GM23338 (cell line): ENCODE measurements at places on chromosomes 7 and 10.

DNA sequence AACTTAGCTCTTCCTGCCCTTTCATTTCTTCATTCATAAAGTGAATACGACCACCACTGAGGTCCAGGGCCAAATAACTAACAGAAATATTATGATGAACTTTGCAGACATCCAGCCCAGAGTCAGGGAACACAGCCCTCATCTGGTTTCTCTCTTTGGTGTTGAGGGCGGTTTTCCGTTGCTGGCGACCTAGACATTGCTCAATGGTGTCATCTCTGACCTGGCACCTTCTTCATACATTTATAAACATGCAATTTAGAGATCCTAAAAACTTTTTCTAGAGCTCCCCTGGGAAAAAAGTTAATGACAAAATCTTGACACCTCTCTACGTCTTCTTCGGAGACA lies 324 bp upstream of the TET1 start:
- H3K4me3 ChIP-seq: peak overlapping the region; percentile 97
- peaks cover 21% of the 10 kb centered on the region for H3K4me1 ChIP-seq
- DNase-seq: no peak

GRCh38 chr7:29345590-29345989 lies 151.0 kb downstream of the CHN2 start:
- H3K36me3 ChIP-seq: no peaks in the 10 kb centered on the region
- no peak overlapping the region for H3K27ac ChIP-seq
- H3K4me3 ChIP-seq: no peak overlapping the region
- H3K27me3 ChIP-seq: no peaks in the 10 kb centered on the region
- peak; percentile 75 for DNase-seq

DNA sequence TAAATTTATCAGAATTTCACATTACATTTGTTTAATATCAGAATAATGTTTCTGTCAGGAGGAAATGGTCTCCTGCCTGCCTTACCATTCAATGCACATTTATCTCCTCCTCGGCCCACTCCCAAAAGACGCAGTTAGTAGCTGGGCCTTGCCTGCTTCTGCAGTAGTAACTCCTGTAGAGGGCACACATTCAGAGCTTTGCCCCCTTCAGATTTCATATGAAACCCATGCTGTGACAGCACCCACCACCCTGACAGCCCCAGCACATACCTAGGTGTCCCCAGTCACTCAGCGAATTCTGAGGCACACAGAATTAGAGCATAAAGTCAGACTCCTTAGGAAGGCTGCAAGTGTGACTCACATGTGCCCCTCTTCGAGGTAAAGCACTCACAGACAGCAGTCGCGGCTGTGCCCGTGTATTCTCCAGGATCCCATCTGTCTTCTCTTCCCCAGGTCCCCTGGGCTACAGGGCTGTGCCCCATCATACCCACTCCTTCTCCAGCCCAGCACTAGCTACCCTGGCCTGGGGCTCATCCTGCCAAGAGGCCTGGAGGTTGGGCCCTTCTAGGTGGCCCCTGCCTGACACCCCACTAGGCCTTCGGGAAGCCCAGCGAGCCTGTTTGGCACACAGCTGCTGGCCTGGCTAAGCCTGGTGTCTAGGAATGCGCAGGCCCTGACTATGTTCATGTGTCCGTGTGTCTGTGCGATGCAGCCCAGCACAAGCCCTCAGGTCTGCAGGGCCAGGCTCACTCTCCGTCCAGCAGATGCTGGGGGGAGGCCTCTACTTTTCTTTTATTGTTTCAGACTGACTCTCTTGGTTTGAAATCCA lies 4.7 kb upstream of the DEPP1 start:
- H3K4me3 ChIP-seq: no peak overlapping the region
- H3K36me3 ChIP-seq: no peaks in the 10 kb centered on the region
- peaks cover 44% of the 10 kb centered on the region for H3K4me1 ChIP-seq
- no peak overlapping the region for H3K27ac ChIP-seq

- H3K27ac ChIP-seq: no peak overlapping the region
- H3K27me3 ChIP-seq: no peaks in the 10 kb centered on the region
- H3K4me3 ChIP-seq: no peak overlapping the region
- peak; percentile 70 for DNase-seq
- H3K4me1 ChIP-seq: no peaks in the 10 kb centered on the region
These were observed 18.8 kb downstream of the TMEM196 start for GRCh38 chr7:19754521-19755116.

DNA sequence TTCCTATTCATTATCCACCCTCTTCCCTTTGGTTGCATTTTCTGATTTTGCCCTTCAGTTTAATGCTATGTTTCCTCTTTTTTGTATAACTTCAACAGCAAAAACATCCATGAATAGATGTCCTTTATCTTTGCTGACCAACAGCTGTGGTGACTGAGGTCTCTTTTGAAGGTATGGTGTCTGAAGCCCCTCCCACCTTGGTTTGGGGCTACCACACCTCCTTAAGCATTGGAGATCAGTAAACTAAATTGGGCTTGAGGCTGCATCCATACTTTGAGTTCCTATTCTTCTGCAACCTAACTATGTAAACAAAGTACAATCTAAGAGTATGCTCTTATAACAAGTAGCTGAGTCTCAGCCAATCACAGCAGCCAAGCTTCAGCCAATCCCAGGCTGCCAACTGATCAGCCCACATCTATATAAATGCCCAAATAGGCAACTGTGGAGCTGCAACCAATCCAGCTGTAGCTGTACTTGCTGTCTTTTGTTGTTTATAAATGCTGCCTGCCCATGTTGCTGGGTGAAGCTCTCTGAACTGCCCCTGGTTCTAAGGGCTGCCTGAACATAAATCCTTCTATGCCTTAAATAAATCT lies 69.4 kb upstream of the PDLIM1 start:
- H3K27ac ChIP-seq: no peak overlapping the region; the same call in 1 of the 2 replicates
- H3K27me3 ChIP-seq: no peaks in the 10 kb centered on the region
- no peaks in the 10 kb centered on the region for H3K4me1 ChIP-seq
- DNase-seq: no peak
- no peak overlapping the region for H3K4me3 ChIP-seq
- no peaks in the 10 kb centered on the region for H3K36me3 ChIP-seq
